Naive thymus-derived CD8-positive, alpha-beta T cell (primary cell): ENCODE measurements at places on chromosomes 13 and 19.

GRCh38 chr19:47497050-47497766 is 13.2 kb upstream of the KPTN start:
- no peaks in the 10 kb centered on the region for H3K27me3 ChIP-seq
- no peak overlapping the region for H3K4me3 ChIP-seq
- peaks cover 8% of the 10 kb centered on the region for H3K4me1 ChIP-seq
- no peak overlapping the region for H3K27ac ChIP-seq
- DNase-seq: no peak

- H3K36me3 ChIP-seq: no peaks in the 10 kb centered on the region
- no peak overlapping the region for H3K27ac ChIP-seq
- H3K4me1 ChIP-seq: no peaks in the 10 kb centered on the region
- H3K4me3 ChIP-seq: no peak overlapping the region
- H3K27me3 ChIP-seq: no peaks in the 10 kb centered on the region
Observed at GRCh38 chr13:71156550-71156949, 710.5 kb downstream of the DACH1 start.

- peaks cover 4% of the 10 kb centered on the region for H3K4me1 ChIP-seq
- no peak overlapping the region for H3K4me3 ChIP-seq
- H3K27me3 ChIP-seq: peaks cover 21% of the 10 kb centered on the region
- no peak for DNase-seq
- H3K36me3 ChIP-seq: no peaks in the 10 kb centered on the region
Observed at GRCh38 chr13:110330491-110331011, 23.5 kb downstream of the COL4A2 start.

DNA sequence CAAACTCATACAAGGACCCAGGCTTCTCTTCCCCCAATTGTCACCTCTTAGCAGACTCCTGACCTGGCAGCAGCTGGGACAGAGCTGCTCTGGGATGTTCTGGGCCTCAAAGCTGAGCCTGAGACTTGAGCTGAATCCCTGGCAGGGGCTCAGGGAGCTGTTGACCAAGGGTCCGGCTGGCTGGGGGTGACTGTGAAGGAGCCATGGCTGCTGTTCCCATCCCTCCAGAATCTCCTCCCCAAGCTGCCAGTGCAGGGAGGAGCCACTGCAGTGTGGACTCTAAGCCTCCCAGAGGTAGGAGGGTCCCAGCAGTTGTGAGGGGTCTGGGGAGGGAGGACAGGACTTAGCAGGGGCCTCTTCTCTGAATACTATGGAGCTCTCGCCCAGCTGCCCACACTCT is 2.2 kb downstream of the SIGLEC6 start:
- no peak for DNase-seq
- H3K27ac ChIP-seq: no peak overlapping the region
- H3K27me3 ChIP-seq: peaks cover 69% of the 10 kb centered on the region

GRCh38 chr13:98528663-98529064 is 48.2 kb downstream of the STK24 start:
- no peak overlapping the region for H3K4me3 ChIP-seq
- H3K4me1 ChIP-seq: peaks cover 88% of the 10 kb centered on the region
- H3K36me3 ChIP-seq: no peaks in the 10 kb centered on the region

DNA sequence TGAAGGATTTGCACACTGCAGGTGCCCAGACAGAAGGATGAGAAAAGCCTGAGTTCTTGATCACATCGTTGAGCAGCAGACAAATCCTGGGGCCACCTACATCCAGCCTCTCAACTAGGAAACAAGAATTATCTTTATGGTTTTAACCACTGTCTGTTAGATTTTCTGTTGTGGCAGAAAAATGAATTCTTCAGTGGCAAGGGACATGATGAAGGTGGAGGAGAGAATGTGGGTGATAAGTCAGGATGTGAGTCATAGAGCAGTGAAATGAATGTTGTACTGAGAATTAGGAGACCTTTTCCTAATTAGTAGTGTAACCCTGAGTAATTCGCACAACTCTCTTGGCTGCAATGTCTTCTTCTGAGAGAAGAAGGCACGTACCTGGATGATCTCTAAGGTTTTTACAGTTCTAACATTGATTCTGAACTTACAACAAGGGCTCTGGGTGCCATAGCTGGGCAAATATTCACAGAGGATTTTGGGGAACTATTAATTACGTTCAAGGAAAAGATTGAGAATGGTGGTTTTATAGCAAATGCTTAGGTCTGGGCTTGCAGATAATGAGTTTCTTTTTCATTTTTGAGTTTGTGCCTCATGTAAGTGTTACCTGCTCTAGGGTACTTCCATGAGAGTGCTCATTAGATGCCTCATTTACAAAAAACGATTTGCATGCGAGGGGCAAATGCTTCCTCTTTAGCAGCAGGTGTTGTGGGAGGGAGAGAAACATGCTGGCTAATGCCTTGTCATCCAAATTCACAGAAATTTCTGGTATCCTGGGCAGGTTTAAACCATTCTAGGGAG is 111.0 kb upstream of the KL start:
- H3K4me3 ChIP-seq: no peak overlapping the region
- H3K36me3 ChIP-seq: no peaks in the 10 kb centered on the region
- no peaks in the 10 kb centered on the region for H3K27me3 ChIP-seq
- H3K27ac ChIP-seq: peak overlapping the region; percentile 9

- no peaks in the 10 kb centered on the region for H3K4me1 ChIP-seq
- H3K4me3 ChIP-seq: no peak overlapping the region
- no peak overlapping the region for H3K27ac ChIP-seq
- H3K27me3 ChIP-seq: peaks cover 2% of the 10 kb centered on the region
- no peak for DNase-seq
- no peaks in the 10 kb centered on the region for H3K36me3 ChIP-seq
Observed at GRCh38 chr19:30312582-30313352, 59.4 kb upstream of the ZNF536 start.

GRCh38 chr19:22332924-22333323 is 46.7 kb downstream of the ZNF729 start:
- no peak overlapping the region for H3K27ac ChIP-seq
- H3K36me3 ChIP-seq: no peaks in the 10 kb centered on the region
- no peak for DNase-seq

GRCh38 chr13:98440390-98441055 is 136.4 kb downstream of the STK24 start:
- H3K36me3 ChIP-seq: no peaks in the 10 kb centered on the region
- DNase-seq: no peak

DNA sequence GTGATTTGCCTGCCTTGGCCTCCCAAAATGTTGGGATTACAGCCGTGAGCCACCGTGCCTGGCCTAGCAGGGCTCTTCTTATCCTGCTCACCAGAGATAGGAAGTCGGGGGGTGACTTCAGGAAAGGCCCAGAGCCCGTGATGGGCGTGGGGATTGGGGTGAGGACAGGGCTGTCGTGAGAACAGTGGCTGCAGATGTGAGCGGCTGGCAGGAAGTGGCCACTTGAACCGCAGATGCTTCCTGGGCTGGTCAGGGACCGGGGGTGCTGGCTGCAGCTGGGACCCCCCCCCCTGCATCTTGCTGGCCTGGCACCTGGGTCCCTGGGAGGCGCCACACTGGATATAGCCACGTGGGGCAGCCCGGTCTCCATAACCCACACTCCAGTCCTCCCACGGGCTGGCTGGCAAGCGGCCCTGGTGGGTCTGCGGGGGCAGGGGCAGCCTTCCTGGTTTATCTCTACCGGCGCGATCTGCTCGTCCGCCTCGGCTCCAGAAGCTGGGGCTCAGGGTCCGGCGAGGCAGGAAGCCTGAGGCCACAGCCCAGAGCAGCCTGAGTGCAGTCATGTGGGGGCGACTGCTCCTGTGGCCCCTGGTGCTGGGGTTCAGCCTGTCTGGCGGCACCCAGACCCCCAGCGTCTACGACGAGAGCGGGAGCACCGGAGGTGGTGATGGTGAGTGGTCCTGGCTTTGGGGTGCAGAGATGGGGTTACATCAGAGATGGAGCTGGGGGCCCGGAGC is at the start of gene F2RL3:
TSS of gene F2RL3 (plus strand) at position 371 of the 737 bp plus-strand sequence. CDS start at position 562, 191 bp downstream.
- no peaks in the 10 kb centered on the region for H3K27me3 ChIP-seq
- no peak for DNase-seq
- H3K4me1 ChIP-seq: peaks cover 27% of the 10 kb centered on the region
- H3K4me3 ChIP-seq: peak within 1 kb of the TSS; percentile 25
- H3K27ac ChIP-seq: no peak within 1 kb of the TSS

- H3K4me1 ChIP-seq: peaks cover 8% of the 10 kb centered on the region
- peak overlapping the region; percentile 58 for H3K4me3 ChIP-seq
- H3K36me3 ChIP-seq: no peaks in the 10 kb centered on the region
- H3K27me3 ChIP-seq: no peaks in the 10 kb centered on the region
- H3K27ac ChIP-seq: peak overlapping the region; percentile 44
Observed at GRCh38 chr19:33416307-33417215, 43.1 kb downstream of the CEBPG start.

DNA sequence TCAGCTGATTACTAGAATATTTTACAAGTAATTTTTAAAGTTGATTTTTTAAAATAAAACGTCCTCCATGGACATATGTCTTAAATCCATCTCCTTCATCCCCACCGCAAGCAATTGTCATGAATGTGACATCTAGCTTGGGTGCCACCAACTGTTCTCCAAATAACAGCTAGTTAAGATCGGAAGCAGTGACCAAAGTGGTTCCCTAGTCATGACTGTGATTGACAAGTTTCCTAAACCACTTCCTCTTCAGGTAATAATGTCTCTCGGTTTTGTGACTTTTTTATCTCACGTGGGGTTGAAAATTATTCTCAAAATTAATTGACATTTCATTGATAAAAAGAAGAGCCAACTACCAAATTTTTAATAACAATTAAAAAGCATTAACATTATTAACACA is 135.3 kb upstream of the MIR17HG start:
- H3K27ac ChIP-seq: no peak overlapping the region
- H3K27me3 ChIP-seq: peaks cover 12% of the 10 kb centered on the region
- DNase-seq: no peak
- peaks cover 7% of the 10 kb centered on the region for H3K36me3 ChIP-seq
- no peaks in the 10 kb centered on the region for H3K4me1 ChIP-seq

- no peak for DNase-seq
- H3K4me3 ChIP-seq: no peak overlapping the region
- H3K36me3 ChIP-seq: peaks cover 2% of the 10 kb centered on the region
- no peak overlapping the region for H3K27ac ChIP-seq
- H3K4me1 ChIP-seq: no peaks in the 10 kb centered on the region
Observed at GRCh38 chr13:31965361-31966066, 66.1 kb upstream of the FRY start.

GRCh38 chr19:7947939-7948338 is 4.5 kb upstream of the TIMM44 start:
- no peaks in the 10 kb centered on the region for H3K36me3 ChIP-seq
- no peaks in the 10 kb centered on the region for H3K27me3 ChIP-seq
- H3K4me3 ChIP-seq: no peak overlapping the region
- no peak for DNase-seq
- H3K27ac ChIP-seq: no peak overlapping the region
- peaks cover 10% of the 10 kb centered on the region for H3K4me1 ChIP-seq

GRCh38 chr19:57615346-57615745 is 1.3 kb downstream of the ZNF134 start:
- H3K4me1 ChIP-seq: peaks cover 39% of the 10 kb centered on the region
- H3K4me3 ChIP-seq: peak overlapping the region; percentile 86
- DNase-seq: no peak
- peaks cover 77% of the 10 kb centered on the region for H3K36me3 ChIP-seq
- H3K27ac ChIP-seq: peak overlapping the region; percentile 82

DNA sequence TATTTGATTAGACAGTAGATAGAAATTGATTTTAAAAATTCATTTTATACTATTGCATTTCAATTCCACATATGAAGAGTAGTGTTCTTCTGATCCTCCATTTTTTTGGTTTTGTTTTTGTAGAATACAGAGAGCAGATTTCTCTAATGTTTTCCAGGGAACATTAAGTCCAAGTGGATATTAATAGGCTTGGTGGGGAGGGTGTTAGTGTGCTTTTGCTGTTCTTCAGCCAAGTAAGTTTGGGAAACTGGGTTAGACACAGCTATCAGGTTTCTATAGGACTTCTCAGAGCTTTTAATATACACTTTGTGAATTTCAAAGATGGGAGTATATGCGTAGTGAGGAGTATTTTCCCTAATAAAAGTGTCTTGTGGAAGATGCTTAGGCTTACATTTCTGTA is 21.8 kb downstream of the NAA16 start:
- peak overlapping the region; percentile 67 for H3K27ac ChIP-seq
- H3K4me1 ChIP-seq: peaks cover 60% of the 10 kb centered on the region
- no peak overlapping the region for H3K4me3 ChIP-seq
- DNase-seq: no peak

DNA sequence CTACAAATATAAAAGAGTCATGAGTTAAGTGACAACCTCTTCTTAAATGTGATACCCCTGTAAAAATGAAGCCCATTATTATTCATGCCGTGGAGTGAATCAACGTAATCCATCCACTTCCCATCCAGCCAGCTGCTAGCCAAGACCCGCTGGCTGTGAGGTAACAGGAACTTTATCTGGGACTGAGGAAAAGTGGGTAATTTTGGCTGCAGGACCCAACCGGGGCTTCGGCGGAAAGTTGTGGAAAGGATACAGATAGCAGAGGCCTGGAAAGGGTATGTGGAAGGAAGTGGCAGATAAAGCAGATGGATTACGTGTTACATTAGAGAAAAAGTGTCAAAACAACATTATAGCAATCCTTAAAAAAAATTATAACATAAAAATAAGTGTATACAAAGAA is 48.3 kb downstream of the SLC7A1 start:
- no peak for DNase-seq
- no peak overlapping the region for H3K27ac ChIP-seq
- H3K36me3 ChIP-seq: peaks cover 6% of the 10 kb centered on the region
- peaks cover 5% of the 10 kb centered on the region for H3K4me1 ChIP-seq
- H3K4me3 ChIP-seq: no peak overlapping the region
- no peaks in the 10 kb centered on the region for H3K27me3 ChIP-seq

DNA sequence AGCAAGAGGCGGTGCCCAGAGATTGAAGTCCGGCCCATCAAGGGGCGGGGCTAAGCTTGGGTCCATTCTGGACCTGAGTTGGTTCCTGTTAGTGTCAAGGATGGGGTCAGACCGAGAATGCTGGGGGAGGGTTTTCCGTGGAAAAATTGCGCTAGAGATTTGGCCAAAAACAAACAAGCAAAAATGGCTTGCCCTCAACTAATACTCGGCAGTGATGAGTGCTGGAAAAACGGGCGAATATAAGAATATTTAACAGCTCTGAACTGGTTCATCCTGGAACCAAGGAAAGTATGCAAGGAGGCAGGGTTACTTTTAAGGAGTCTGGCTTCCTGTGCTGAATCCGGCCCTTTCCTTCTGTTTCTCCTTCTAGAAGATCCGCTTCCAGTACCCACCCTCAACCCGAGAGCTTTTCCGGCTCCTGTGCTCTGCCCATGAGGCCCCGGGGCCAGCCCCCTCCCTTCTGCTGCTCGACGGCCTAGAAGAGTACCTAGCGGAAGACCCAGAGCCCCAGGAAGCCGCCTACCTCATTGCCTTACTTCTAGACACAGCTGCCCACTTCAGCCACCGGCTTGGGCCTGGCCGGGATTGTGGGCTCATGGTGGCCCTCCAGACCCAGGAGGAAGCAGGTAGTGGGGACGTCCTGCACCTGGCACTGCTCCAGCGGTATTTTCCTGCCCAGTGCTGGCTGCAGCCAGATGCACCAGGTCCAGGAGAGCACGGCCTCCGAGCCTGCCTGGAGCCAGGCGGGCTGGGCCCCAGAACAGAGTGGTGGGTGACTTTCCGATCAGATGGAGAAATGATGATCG is 880 bp downstream of the SWSAP1 start:
- no peak overlapping the region for H3K27ac ChIP-seq
- peaks cover 30% of the 10 kb centered on the region for H3K4me1 ChIP-seq
- H3K27me3 ChIP-seq: no peaks in the 10 kb centered on the region
- peaks cover 4% of the 10 kb centered on the region for H3K36me3 ChIP-seq
- peak; percentile 65 for DNase-seq

GRCh38 chr19:40465025-40465556 is 454 bp downstream of the BLVRB start:
- no peaks in the 10 kb centered on the region for H3K36me3 ChIP-seq
- peaks cover 10% of the 10 kb centered on the region for H3K27me3 ChIP-seq
- DNase-seq: no peak
- peak overlapping the region; percentile 96 for H3K27ac ChIP-seq
- H3K4me1 ChIP-seq: peaks cover 30% of the 10 kb centered on the region
- H3K4me3 ChIP-seq: peak overlapping the region; percentile 94
